NCI-H1092 treated with DMSO at 0.1 percent for 48 hours (cell line): ENCODE measurements at places on chromosomes 3 and 15.

DNA sequence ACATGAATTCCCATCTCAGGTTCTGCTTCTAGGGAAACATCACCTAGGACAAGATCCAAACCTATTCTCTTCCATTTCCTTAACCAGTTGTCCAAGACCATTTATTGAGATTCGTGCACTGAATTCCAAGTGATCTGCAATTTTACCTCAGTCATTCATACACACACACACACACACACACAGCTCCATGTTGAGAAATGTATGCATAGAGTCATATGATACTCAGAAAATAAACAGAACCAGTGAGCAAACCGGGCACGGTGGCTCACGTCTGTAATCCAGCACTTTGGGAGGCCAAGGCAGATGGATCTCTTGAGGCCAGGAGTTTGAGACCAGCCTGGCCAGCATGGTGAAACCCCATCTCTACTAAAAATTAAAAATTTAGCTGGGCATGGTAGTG is 6.1 kb upstream of the KPNA1 start:
- no peak for DNase-seq

- DNase-seq: no peak
These were observed 40.4 kb downstream of the DNAJB8 start for GRCh38 chr3:128426128-128426921.

DNA sequence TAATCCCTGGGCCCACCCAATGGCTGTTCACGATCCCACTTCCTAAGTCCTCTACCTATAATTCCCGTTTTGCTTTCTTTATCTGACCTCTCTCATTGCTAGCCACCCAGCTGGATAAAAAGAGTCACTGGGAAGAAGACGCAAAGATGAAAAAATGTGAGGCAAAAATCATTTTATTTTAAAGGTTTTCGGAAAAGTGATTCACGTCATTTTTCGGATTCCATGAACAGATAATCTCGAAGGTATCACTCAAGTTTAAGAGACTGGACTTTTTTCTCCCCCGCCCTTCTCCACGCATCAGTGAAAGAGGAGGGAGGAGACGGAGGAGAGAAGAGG is 266.6 kb downstream of the CGGBP1 start:
- no peak for DNase-seq

- DNase-seq: no peak
These were observed 181.4 kb downstream of the CACNA2D3 start for GRCh38 chr3:54303517-54304375.

GRCh38 chr15:39919411-39919747 is 687 bp downstream of the GPR176 start:
- DNase-seq: no peak

GRCh38 chr15:87902772-87903426 is 353.6 kb downstream of the NTRK3 start:
- no peak for DNase-seq

DNA sequence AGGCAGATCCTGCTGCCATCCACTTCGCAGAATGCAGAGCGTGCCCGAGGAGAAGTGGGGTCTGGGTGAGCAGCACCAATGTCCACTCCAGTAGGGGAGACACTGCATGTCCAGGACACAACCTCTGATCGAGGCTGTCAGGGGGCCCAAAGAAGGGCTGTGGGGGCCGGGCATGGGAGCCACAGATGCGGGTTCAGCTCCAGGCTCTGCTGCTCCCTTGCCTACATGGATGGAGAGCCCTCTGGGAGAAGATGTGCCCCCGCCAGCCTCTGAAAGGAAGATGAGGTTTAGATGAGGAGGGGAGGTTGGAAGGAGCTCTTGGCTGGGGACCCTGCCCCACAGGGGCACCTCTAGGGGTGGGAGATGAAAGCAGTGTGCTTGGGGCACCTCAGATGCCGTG is 75.4 kb downstream of the KLF13 start:
- no peak for DNase-seq

- no peak for DNase-seq
These were observed 73.2 kb upstream of the ARL6 start for GRCh38 chr3:97691354-97691753.

DNA sequence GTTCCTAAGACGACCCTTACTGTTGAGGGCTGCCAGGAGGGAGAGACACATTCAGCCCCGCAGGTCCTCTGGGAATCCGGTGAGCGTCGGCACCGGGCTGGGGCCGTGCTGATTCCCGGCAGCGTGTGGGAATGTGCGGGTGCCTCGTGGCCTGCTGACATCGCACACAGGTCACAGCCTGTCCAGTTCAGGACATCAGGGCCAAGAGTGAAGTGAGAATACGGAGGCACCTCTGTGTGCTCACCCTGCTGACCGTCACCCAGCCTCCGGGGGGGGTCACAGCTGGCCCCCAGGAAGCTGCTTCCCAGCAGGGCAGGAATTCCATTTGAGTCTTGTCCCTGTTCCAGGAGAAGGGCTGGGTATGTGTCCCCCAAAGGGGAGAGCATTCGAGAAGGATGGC is 53.6 kb downstream of the PGPEP1L start:
- no peak for DNase-seq

- no peak for DNase-seq
These were observed 34.6 kb downstream of the EPHB3 start for GRCh38 chr3:184596233-184596632.
